NCI-H1930 (cell line): ENCODE measurements at places on chromosomes 1 and 21.

DNA sequence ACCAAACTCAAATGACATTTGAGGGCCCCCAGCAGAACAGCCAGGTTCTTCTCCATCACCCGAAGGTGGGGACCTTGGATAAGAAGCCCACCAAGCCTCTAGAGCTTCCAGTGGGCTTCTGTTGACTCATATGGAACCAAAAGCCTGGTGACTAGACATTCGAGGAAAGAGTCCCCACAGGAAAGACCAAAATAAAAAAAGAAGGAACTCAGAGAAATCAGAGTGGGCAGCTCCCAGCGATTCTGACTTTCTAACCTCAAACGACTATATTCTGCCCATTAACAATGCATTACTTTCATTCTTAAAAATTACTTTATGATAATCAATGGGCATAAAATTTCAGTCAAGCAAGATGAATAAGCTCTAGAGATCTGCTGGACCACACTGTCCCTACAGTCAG, 9.6 kb upstream of the CHIT1 start:
- no peak for DNase-seq

DNA sequence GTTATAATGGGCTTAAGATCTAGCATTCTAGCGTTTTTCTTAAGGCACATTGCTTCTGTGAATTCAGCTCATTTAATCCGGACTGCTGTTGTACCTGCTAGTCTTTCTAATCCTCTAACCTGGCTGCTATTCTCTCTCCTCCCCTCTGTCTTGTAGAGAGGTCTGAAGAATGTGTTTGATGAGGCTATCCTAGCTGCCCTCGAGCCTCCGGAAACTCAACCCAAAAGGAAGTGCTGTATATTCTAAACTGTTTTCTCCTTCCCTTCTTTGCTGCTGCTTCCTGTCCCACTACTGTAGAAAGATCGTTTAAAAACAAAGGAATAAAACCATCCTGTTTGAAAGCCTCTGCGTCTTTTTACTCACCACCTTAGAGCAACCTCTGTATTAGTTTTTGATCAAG, 37.3 kb downstream of the CDC42 start:
- no peak for DNase-seq

DNA sequence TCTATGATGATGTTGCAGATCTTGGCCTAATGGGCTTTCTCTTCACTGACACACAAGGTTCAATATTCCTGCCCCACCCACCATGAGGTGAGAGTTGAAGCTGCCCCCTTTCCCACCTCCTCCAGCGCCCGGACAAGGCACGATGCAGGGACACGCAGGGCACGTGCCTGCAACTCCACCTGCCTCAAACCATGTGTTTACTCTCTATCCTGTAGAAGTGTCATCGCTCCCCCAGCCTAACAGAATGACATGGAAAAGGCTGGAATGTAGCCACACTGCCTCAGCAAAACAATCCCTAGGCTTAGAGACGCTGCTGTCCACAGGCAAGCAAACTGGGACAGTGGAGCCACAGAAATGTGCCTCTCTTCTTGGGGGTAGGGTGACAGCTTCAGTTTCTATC, 92.9 kb upstream of the SOD1 start:
- DNase-seq: no peak

- no peak for DNase-seq
These were observed 225.1 kb upstream of the TMEM51 start for GRCh38 chr1:14928412-14928811.

DNA sequence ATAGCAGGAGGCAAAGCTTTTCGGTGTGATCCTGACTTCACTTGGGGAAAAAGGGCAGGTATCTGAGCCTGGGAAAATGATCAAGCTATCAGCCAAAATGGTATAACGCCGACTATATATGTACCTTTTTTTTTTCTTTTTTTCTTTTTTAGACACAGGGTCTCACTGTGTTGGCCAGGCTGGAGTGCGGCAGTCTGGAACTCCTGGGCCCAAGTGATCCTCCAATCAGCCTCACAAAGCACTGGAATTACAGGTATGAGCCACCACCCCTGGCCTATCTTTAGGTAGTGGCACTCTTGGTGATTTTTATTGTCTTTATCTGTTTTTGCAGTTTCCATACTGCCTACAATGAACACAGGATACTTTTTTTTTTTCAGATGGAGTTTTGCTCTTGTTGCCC, 1.3 kb upstream of the ICMT start:
- no peak for DNase-seq

- no peak for DNase-seq
These were observed 898.4 kb downstream of the KCNT2 start for GRCh38 chr1:195709821-195710220.

GRCh38 chr21:19276665-19277064, 873.1 kb upstream of the TMPRSS15 start:
- no peak for DNase-seq

DNA sequence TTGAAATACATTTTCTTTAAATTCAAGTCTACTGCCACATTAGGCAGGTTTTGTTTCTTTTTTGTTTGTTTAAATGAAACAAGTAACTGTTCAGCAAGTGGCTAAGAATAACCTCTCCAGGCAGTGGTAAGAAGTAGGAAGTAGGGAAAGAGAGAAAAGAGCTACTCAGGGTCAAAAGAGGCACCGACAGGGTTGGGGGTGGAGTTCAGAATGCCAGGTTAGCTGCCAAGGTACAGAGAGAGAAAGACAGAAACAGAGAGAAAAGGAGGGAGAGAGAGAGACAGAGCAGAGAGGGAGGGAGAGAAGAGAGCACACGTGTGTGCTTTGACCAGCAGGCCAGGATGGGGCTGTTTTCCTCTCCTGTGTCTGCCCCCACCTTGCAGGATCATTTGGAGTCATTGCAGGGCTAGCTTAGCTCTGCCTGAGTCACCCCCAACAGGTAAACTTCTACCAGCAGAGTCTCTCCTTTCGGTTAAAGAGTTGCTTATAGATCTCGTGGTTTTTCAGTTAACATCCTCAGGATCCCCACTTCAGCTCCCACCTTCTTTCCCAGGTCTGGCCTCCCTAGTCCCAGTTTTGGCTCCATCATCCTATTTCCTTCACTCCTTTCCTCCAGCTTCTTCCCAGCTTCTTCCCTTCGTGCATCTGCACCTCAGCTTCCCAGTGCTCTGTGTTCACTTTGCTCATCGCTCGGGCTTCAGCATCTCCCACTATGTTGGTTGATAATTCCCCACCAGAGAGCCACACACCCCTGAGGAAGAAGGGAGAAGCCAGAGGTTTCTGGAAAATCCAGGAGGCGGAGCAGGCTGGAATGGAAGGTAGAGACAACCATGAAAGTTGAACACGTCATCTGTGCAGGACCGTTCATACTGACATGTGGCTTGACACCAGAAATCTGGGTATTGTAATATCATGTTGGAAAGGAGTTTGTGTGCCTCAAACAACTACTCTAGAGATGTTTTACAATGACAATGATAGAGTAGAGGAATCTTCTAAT, 21.8 kb upstream of the RAB4A start:
- no peak for DNase-seq

- no peak for DNase-seq
These were observed 9.4 kb downstream of the LDLRAD2 start for GRCh38 chr1:21821385-21822019.

GRCh38 chr1:58551186-58552140, 4.9 kb upstream of the OMA1 start:
- DNase-seq: no peak

DNA sequence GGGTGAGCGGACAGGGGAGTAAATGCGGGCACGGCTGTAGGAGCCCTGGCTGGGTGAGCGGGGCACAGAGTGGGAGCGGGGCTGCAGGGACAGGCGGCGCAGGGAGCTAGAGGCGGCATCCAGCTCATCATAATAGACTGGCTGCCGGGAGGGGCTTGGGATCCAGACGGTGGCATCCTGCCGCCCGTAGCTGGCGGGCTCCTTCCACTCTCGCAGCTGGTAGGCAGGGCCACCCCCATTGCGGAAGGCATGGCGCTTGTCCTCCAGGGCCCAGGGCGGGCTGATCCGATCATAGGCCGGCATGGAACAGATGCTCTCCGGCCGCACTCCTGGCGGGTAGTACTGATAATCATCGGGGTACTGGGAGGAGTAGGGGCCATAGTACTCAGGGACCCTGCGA, 43.7 kb upstream of the GOLT1A start:
- DNase-seq: no peak

DNA sequence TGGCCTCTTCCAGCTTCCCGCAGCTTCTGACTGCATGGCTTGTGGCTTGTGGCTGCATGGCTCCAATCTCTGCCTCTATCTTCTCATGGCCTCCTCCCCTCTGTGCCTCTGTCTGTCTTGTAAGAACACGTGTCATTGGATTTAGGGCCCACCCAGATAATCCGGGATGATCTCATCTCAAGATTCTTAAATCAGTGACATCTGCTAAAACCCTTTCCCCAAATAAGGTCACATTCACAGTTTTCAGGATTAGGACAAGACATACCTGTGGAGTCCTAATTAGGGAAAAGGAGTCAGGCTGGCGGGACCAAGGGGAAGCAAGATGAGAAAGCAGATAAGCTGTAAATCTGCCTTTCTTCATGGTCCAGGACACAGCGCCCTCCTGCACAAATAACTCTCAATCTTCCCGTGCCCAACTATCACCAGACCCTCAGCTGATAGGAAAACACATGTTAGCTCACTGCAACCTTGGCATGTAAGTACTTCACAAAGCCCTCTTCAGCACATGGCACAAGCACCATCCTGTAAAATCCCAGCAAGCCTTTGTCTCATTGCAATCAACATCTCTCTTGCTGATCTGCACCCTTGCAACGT, 82.2 kb downstream of the SPSB1 start:
- no peak for DNase-seq

DNA sequence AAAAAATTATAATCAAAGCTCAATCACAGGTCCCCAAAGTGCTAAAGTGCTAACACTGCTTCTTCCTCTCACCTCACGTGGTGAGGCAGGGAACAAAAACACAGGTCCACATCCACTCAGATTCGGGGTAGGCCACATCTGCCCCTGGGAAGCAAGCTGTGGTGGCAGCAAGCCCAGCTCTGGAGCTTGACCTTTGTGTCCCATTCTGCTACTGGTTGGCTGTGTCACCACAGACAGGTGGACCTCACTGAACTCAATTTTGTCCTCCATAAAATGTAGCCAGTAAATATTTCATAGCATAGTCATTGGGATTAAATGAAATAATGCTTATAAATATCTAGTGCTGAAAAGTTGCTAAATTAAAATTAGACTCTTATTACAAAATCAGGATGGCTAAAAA, 8.5 kb downstream of the AZIN2 start:
- DNase-seq: no peak

GRCh38 chr1:226766565-226766964, 27.5 kb upstream of the ITPKB start:
- no peak for DNase-seq

GRCh38 chr1:51234721-51235425, 1.2 kb upstream of the RNF11 start:
- no peak for DNase-seq

DNA sequence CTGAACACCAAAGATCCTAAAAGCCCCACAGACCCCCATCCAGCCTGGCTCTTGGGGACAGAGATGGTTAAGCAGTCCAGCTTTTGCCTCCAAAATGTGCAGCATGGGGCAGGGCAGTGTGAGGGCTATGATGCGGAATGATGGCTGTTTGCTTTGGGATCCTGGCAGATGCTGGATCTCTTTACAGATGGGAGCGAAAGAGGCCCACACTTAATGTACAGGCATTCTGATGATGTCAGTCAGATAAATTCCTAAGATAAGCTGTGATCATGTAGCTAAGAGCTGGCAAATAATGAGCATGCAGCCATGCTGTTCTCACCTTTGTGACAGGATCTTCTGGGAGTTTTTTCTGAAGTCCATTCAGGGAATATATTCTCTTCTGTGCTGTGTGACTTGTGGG, 17.6 kb upstream of the KCNQ4 start:
- no peak for DNase-seq
